CD4-positive, CD25-positive, alpha-beta regulatory T cell (primary cell): ENCODE measurements at places on chromosomes 2 and 18.

- DNase-seq = no peak
- no peak overlapping the region for H3K27ac ChIP-seq
- H3K4me1 ChIP-seq = no peaks in the 10 kb centered on the region
Observed at GRCh38 chr18:32576296-32576916, 105.7 kb upstream of the GAREM1 start.

DNA sequence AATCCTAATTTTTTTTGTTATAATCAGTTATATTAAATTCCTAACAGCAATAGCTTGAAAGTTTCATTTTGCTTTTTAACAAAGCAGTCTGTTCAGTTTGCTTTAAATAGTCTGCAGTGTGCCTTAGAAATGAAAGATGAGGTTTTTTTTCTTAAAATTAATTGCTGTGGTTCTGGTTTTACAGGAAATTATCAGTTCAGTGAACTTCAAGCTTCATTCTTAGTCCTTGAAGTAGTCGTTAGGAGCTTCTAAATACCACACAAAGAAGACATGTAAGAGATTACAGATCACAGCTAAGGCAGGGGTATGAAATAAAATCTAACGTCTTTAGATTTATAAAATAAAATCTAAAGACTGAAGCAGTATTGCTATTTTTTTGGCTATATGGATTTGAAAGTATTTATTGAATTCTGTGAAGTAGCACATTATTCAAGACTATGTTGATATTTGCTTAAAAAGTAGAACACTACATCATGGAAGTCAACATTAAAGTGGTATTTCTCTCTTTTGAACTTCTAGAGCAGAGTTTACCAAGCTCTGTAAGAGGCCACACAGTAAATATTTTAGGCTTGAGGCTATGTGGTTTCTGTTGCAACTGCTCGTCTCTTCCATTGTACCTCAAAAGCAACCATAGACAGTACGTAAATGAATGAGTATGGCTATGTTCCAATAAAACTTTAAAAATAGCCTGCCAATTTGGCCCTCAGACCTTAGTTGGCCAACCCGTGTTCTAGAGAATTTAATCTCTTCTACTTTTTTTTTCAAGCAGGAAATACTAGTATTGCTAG is 81.5 kb upstream of the STON1 start:
- no peaks in the 10 kb centered on the region for H3K27me3 ChIP-seq
- H3K27ac ChIP-seq = peak overlapping the region; percentile 63
- H3K36me3 ChIP-seq = peaks cover 23% of the 10 kb centered on the region
- H3K4me1 ChIP-seq = peaks cover 58% of the 10 kb centered on the region
- peak overlapping the region; percentile 65 for H3K4me3 ChIP-seq

DNA sequence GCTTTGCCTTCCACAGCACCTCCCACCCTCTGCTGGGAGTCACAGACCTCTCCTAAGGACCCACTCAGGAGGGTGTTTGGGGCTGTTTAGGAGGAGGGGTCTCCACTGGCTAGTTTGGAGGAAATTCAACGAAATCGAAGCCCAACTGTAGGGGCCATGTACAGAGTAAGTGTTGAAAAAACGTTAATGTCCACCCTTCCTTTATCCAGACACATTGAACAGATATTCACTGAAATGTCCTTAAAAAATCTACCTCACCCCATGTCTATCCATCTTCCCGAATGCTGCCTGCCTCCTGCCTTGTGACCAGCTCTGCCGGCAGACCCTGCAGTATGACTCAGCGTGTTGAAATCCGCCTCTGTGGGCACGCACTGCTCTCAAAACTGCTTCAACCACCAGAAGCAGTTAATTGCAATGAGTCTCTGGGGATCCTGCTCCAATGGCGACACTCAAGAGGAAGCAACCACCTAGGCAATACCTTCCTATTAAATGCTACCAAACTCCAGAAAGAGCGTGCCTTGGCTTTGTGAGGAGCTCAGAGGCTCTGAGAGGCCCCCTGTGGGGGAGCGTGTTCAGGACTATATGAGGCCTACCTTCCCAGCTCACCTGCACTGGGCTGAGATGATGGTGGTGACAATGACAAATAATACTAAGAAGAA is 61.4 kb upstream of the RTN4 start:
- H3K4me3 ChIP-seq = no peak overlapping the region
- H3K27me3 ChIP-seq = no peaks in the 10 kb centered on the region
- no peaks in the 10 kb centered on the region for H3K4me1 ChIP-seq

DNA sequence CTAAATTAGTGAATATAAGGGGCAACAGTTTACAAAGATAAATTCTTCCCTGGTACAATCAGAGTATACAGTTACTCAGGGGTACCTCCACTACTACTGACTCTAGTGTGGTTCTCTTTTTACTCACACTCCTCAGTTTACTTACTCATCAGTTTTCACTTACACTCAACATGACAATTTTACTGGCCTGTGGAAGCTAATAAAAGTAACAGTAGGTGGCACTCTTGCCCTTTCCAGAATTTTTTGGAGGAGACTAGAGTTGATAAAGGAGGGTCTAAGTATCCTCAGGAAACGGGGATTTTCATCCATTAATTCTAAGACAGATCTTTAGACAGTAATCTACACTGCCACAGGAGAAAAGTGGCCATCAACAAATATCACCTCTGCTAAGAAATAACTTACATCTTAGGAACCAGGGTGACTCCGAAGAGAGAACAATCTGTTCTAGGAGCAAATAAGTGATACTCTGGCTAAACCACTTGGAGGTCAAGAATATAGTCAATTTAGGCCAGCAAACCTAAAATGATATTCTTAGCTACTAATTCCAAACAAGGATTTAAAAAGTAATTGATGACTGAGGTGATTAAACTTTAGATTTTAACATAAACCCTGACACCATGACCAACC is 61.3 kb downstream of the ATL2 start:
- H3K36me3 ChIP-seq = peaks cover 39% of the 10 kb centered on the region
- H3K4me3 ChIP-seq = no peak overlapping the region
- DNase-seq = peak; percentile 3
- H3K27ac ChIP-seq = no peak overlapping the region
- no peaks in the 10 kb centered on the region for H3K4me1 ChIP-seq
- no peaks in the 10 kb centered on the region for H3K27me3 ChIP-seq

GRCh38 chr18:41828137-41828536 is 126.9 kb upstream of the PIK3C3 start:
- no peaks in the 10 kb centered on the region for H3K36me3 ChIP-seq
- H3K4me1 ChIP-seq = no peaks in the 10 kb centered on the region
- no peak overlapping the region for H3K4me3 ChIP-seq

GRCh38 chr2:241534293-241534692 is 24.3 kb upstream of the BOK start:
- no peaks in the 10 kb centered on the region for H3K4me1 ChIP-seq
- no peak overlapping the region for H3K4me3 ChIP-seq
- H3K27me3 ChIP-seq = no peaks in the 10 kb centered on the region
- H3K36me3 ChIP-seq = no peaks in the 10 kb centered on the region
- no peak overlapping the region for H3K27ac ChIP-seq

DNA sequence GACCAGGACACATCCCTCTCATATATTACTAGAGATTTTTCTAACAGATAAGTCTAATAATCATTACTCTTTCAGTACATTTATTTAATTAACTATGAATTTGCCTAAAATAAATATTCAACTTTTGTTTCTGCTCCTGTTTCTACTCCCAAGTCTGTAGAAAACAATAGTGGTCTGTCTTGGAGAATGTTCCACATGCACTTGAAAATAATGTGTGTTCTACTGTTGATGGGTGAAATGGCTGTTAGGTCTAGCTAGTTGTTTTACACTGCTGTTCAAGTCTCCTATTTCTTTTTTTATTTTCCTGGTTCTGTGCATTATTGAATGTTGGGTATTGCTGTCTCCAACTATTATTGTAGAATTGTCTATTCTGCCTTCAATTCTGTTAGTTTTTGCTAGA is 47.2 kb downstream of the SPOPL start:
- no peak overlapping the region for H3K27ac ChIP-seq
- H3K4me1 ChIP-seq = no peaks in the 10 kb centered on the region
- H3K27me3 ChIP-seq = no peaks in the 10 kb centered on the region
- no peak for DNase-seq

DNA sequence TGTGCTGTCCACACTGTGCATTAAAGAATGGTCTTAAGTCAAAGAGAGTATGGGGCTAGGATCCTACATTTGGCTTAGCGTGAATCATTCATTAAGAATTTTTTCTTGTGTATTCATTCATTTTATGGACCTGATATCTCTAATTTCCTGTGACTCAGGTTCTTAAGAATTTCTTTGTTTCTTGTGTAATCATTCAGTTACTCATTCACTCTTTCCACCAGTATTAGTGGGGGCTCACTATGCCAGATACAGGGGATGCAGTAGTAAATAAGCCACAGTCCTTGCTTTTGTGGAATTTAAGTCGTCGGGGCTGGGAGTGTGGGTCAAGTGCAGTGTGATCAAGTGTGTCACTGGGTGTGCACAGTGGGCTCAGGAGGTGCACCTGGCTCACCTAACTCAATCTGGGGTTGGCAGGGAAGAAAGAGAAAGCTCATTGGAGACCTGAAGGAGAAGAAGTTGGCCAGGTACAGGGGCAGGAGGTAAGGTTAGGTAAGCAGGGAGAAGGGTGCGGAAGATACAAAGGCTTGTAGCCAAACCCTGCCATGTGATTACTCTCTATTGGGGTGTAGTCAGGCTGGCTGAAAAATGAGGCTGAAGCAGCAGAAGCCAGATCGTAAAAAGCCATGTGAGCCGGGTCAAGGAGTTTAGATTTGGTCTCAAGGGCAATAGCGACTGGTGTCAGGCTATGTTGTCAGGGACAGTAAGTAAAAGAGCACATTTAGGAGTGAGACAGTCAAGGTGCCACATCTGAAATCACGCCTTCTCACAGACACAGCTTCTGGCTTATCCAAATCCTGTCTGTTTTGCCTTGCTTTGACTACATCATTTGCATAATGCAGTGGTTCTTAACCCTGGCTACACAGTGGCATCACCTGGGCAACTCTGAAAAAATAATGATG is 67.2 kb downstream of the KCTD1 start:
- no peak overlapping the region for H3K27ac ChIP-seq
- H3K27me3 ChIP-seq = no peaks in the 10 kb centered on the region
- H3K4me3 ChIP-seq = no peak overlapping the region
- no peak for DNase-seq
- no peaks in the 10 kb centered on the region for H3K36me3 ChIP-seq

- no peaks in the 10 kb centered on the region for H3K27me3 ChIP-seq
- H3K27ac ChIP-seq = no peak overlapping the region
- no peaks in the 10 kb centered on the region for H3K4me1 ChIP-seq
- no peak for DNase-seq
- H3K4me3 ChIP-seq = no peak overlapping the region
- H3K36me3 ChIP-seq = no peaks in the 10 kb centered on the region
Observed at GRCh38 chr2:9262671-9263171, 56.1 kb downstream of the ASAP2 start.

GRCh38 chr18:45228796-45229388 is 386.4 kb upstream of the SLC14A2 start:
- no peaks in the 10 kb centered on the region for H3K36me3 ChIP-seq
- no peak overlapping the region for H3K27ac ChIP-seq
- DNase-seq = no peak

DNA sequence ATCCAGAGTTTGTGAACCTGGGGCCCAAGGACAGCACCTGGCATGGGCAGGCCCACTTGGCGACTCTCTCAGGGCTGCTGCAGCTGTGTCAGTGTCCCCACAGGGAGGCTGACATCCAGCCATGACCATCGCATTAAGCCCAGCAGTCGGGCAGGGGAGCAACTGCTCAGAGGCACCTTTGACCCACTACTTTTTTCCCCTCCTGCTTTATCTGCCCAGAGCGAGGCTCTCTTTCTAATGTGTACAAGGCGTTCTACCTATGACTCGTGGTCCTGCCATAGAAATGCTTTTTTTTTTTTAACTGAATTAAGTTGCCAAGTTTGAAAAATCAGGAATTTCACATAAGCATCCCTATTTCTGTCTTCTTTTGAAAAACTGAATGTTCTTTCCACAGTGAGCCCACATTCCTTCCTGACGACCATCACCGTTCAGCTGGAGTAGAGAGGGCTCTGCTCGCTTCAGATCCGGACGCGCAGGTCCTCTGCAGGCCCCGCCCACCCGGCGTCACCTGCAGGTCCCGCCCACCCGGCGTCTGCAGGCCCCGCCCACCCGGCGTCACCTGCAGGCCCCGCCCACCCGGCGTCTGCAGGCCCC is 403 bp upstream of the CLUL1 start:
- H3K4me3 ChIP-seq = peak overlapping the region; percentile 53
- peaks cover 5% of the 10 kb centered on the region for H3K4me1 ChIP-seq
- no peaks in the 10 kb centered on the region for H3K36me3 ChIP-seq
- DNase-seq = no peak

DNA sequence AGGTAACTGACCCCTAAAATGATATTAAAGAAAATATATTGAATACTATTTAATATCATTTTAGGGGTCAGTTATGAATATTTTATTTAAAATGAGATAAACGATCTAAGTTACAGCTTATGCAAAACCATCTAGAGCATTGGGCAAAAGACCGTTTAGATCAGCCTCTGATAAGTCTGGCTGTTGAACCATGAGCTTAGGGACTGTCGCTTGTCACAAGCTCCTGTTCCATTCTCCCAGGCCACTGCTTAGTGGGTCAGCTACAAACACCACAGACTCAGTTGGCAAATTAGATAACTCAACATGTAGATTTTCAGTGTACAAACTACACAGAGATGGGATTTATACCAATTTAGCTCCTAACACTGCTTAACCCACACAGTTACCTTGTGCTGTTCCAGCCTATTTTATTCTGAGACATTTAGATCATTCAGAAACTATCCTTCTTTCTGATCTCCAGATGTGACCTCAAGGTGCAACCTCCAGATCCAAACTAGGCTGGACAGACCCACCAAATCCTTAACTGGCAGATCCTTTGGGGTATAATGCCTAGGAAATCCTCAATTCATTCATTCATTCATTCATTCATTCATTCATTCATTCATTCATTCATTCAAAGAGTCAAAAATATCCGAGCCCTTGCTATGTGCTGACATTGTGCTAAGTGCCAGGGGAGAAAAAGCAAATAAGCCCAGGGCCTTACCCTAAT is 82.8 kb downstream of the HRH4 start:
- DNase-seq = no peak
- peaks cover 4% of the 10 kb centered on the region for H3K27me3 ChIP-seq
- H3K4me1 ChIP-seq = no peaks in the 10 kb centered on the region
- H3K27ac ChIP-seq = no peak overlapping the region

DNA sequence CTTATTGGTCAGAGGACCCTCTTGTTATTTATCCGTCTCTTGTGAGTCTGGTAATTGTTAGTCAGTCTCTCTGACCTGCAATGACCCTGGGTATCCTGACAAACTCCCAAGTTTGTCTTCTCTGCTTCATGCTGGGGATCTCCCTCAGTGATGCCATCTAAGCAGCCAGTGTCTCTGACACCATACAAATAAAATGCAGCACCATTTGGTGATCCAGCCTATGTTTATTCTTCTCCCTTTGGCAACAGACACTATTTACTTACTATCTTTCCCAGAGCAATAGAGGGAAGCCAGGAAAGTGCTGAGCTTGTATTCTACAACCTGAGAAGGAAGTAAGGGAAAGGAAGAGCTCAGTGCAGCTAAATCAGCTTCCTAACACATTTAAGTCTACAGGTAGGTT is 15.9 kb downstream of the SERPINE2 start:
- H3K36me3 ChIP-seq = no peaks in the 10 kb centered on the region
- H3K4me3 ChIP-seq = no peak overlapping the region
- H3K27ac ChIP-seq = no peak overlapping the region
- H3K27me3 ChIP-seq = no peaks in the 10 kb centered on the region
- H3K4me1 ChIP-seq = peaks cover 18% of the 10 kb centered on the region

- DNase-seq = peak; percentile 67
- H3K27me3 ChIP-seq = no peaks in the 10 kb centered on the region
- peak overlapping the region; percentile 99 for H3K27ac ChIP-seq
Observed at GRCh38 chr2:136131961-136132824, 14.2 kb upstream of the CXCR4 start.

- H3K4me1 ChIP-seq = no peaks in the 10 kb centered on the region
- no peaks in the 10 kb centered on the region for H3K36me3 ChIP-seq
- peaks cover 8% of the 10 kb centered on the region for H3K27me3 ChIP-seq
- H3K27ac ChIP-seq = no peak overlapping the region
Observed at GRCh38 chr2:5690286-5690685, 1.9 kb upstream of the SOX11 start.
